ENCODE measurements at places on chromosomes 2 and 18. TPM values are rescaled to one million over a fixed set of nuclear protein-coding genes. Genes with fewer than 3 reads are reported as not detected.

GRCh38 chr2:9284521-9285297, 78.1 kb downstream of the ASAP2 start:
- no peak for DNase-seq
- H3K27me3 ChIP-seq, result no peaks in the 10 kb centered on the region
- H3K4me1 ChIP-seq, result peaks cover 39% of the 10 kb centered on the region
- no peak overlapping the region for H3K27ac ChIP-seq
- H3K4me3 ChIP-seq, result no peak overlapping the region
- H3K36me3 ChIP-seq, result peaks cover 8% of the 10 kb centered on the region

Gene GPR75
- polyA plus RNA-seq, result 4.4 TPM

GRCh38 chr2:67825476-67825875, 237.3 kb downstream of the C1D start:
- H3K4me3 ChIP-seq, result no peak overlapping the region
- H3K27me3 ChIP-seq, result no peaks in the 10 kb centered on the region
- peaks cover 22% of the 10 kb centered on the region for H3K4me1 ChIP-seq
- H3K27ac ChIP-seq, result peak overlapping the region; percentile 80

- H3K4me1 ChIP-seq, result no peaks in the 10 kb centered on the region
- H3K27me3 ChIP-seq, result peaks cover 3% of the 10 kb centered on the region
- H3K36me3 ChIP-seq, result no peaks in the 10 kb centered on the region
These were observed 79.7 kb downstream of the ZDBF2 start for GRCh38 chr2:206354129-206354528.

Gene NT5C1B
- not detected for polyA plus RNA-seq

GRCh38 chr2:207051385-207051965, 112.2 kb downstream of the CPO start:
- no peaks in the 10 kb centered on the region for H3K27me3 ChIP-seq
- no peaks in the 10 kb centered on the region for H3K36me3 ChIP-seq
- no peak overlapping the region for H3K27ac ChIP-seq
- peaks cover 10% of the 10 kb centered on the region for H3K4me1 ChIP-seq
- H3K4me3 ChIP-seq, result no peak overlapping the region

GRCh38 chr18:23682045-23682444, 7.2 kb upstream of the LAMA3 start:
- H3K4me3 ChIP-seq, result no peak overlapping the region
- no peak for DNase-seq
- no peaks in the 10 kb centered on the region for H3K36me3 ChIP-seq
- no peak overlapping the region for H3K27ac ChIP-seq
- no peaks in the 10 kb centered on the region for H3K4me1 ChIP-seq

- H3K36me3 ChIP-seq, result no peaks in the 10 kb centered on the region
- no peak for DNase-seq
- no peak overlapping the region for H3K27ac ChIP-seq
- H3K4me3 ChIP-seq, result no peak overlapping the region
- no peaks in the 10 kb centered on the region for H3K4me1 ChIP-seq
These were observed 8.4 kb downstream of the L3MBTL4 start for GRCh38 chr18:6406075-6406909.

GRCh38 chr2:143452817-143453451, 323.7 kb downstream of the ARHGAP15 start:
- no peak for DNase-seq
- no peak overlapping the region for H3K4me3 ChIP-seq
- no peaks in the 10 kb centered on the region for H3K27me3 ChIP-seq
- peaks cover 11% of the 10 kb centered on the region for H3K4me1 ChIP-seq
- H3K36me3 ChIP-seq, result no peaks in the 10 kb centered on the region

DNA sequence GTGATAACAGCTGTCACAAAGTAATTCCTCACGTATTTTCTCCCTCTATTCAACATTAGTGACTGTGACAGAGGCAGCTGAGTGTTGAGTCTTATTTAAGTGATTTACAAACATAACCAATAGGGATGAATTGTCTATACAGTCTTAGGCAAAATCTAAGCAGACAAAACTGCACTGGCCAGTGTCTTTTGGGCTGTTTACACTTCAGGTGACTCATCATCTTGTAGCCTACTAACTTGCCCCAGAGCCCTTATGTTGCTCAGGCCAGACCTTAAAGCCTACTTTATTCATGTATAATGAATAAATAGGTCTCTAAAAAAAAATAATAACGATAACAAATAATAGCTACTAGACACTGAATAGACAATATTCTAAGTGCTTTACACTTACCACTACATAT, 17.2 kb downstream of the THOC1 start:
- H3K4me1 ChIP-seq, result no peaks in the 10 kb centered on the region
- peaks cover 12% of the 10 kb centered on the region for H3K36me3 ChIP-seq

Gene RTP5
- polyA plus RNA-seq, result not detected

- no peak overlapping the region for H3K27ac ChIP-seq
- H3K4me1 ChIP-seq, result no peaks in the 10 kb centered on the region
- H3K27me3 ChIP-seq, result no peaks in the 10 kb centered on the region
- no peaks in the 10 kb centered on the region for H3K36me3 ChIP-seq
- DNase-seq, result no peak
These were observed 79.9 kb downstream of the NYAP2 start for GRCh38 chr2:225479386-225479785.

GRCh38 chr2:63399156-63399555, 189.1 kb downstream of the WDPCP start:
- H3K27me3 ChIP-seq, result no peaks in the 10 kb centered on the region
- no peak overlapping the region for H3K4me3 ChIP-seq

Gene UGT1A8
- polyA plus RNA-seq, result not detected

DNA sequence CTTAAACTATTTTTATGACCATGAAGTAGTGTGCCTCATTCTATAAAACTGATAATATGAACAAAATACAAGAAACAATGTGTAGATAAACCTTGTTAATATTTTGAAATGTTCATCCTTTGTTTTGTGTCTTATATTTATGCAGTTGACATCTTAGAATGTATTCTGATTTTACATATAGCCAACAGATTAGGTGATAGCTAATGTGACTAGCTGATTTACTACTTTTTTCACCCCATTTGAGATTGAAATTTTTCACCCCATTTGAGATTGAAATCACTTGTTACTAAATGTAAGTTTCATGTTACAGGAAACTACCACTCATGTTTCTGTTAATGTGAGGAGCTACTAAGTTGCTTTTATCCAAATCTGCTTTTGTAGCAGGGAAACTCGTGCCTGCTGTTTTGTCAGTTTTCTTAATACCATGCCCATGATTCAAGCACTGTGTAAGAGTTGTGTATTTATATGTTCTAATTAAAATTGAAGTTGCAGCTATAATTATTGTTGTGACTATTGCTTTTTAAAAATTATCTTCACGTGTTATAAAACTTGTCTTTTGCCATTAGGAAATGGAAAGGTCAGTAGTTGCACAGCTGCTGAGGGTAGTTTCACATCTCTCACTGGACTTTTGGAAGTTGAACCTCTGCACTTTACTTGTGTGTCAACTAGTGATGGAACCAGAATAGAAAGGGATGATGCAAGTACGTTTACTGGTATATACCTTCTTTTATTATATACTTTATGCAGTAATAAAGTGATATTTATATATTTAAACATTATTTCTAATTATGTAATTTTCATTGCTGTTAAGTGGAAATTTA, 96.6 kb downstream of the BIRC6 start:
- no peak overlapping the region for H3K4me3 ChIP-seq
- peak; percentile 59 for DNase-seq
- no peak overlapping the region for H3K27ac ChIP-seq
- no peaks in the 10 kb centered on the region for H3K36me3 ChIP-seq
- peaks cover 6% of the 10 kb centered on the region for H3K4me1 ChIP-seq

Gene KLHL41
- polyA plus RNA-seq, result 0.08 TPM

Gene GRP
- polyA plus RNA-seq, result not detected

Gene RRM2
- 40.9 TPM for polyA plus RNA-seq

Gene SPP2
- polyA plus RNA-seq, result not detected

- DNase-seq, result no peak
- no peaks in the 10 kb centered on the region for H3K4me1 ChIP-seq
- no peak overlapping the region for H3K4me3 ChIP-seq
- H3K27ac ChIP-seq, result no peak overlapping the region
These were observed 18.2 kb downstream of the DBI start for GRCh38 chr2:119384971-119385370.
